Thymus (tissue), 14 donors: ENCODE measurements at places on chromosomes 12 and 14. TPM values are rescaled to one million over a fixed set of nuclear protein-coding genes. Genes with fewer than 3 reads are reported as not detected.

Gene HCFC2
- 13.8 TPM for total RNA-seq

DNA sequence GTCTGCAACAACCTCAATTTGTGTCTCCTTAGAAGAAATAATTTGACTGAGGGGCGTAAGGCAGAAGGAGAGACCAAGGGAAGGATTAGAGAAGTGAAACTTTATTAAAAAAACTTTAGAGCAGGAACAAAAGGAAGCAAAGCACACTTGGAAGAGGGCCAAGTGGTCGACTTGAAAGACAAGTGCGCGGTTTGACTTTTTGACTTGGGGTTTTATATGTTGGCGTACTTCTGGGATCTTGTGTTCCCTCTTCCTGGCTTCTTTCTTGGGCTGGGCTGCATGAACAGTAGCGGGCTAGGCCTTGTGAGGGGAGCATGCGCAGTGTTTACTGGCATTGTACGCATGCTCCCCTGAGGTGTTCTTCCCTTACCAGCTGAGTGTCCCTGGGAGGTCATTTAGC lies 369.3 kb upstream of the DCN start:
- H3K36me3 ChIP-seq = no peaks in the 10 kb centered on the region
- no peak overlapping the region for H3K4me3 ChIP-seq
- H3K27ac ChIP-seq = no peak overlapping the region
- no peaks in the 10 kb centered on the region for H3K4me1 ChIP-seq
- no peaks in the 10 kb centered on the region for H3K27me3 ChIP-seq

DNA sequence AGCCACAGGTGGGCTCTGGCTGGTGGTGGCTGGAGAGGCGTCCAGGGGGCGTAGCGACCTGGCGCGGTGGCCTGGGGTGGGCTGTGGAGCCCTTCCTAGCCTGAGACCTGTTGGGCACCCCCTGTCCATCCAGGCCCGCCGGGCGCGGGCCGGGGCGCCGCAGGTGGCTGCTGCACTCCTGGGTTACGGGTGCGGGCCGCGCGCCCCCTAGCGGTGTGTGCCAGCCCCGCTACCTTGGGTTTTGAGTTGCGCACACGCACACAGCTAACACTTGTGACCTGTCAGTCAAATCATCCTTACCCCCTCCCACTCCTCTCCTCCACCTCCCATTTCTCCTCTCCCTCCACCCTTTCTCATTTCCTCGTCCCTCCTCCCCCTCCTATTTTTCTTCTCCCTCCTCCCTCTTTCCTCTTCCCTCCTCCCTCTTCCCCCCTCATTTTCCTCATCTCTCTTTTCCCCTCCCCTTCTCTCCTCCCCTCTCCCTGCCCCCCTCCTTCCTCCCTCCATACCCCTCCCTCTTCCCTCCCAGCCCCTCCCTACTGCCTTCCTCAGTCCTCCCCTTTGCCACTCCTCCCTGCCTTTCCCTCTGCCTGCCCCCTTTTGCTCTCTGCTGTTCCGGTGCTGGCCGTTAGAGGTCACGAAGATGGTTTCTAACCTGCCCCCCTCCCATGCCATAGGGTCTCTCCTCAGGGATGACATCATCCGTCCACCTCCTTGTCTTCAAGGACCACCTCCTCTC lies 2.3 kb downstream of the MEG3 start:
- H3K4me3 ChIP-seq = no peak overlapping the region
- H3K4me1 ChIP-seq = no peaks in the 10 kb centered on the region
- no peak overlapping the region for H3K27ac ChIP-seq
- H3K36me3 ChIP-seq = no peaks in the 10 kb centered on the region
- DNase-seq = no peak

DNA sequence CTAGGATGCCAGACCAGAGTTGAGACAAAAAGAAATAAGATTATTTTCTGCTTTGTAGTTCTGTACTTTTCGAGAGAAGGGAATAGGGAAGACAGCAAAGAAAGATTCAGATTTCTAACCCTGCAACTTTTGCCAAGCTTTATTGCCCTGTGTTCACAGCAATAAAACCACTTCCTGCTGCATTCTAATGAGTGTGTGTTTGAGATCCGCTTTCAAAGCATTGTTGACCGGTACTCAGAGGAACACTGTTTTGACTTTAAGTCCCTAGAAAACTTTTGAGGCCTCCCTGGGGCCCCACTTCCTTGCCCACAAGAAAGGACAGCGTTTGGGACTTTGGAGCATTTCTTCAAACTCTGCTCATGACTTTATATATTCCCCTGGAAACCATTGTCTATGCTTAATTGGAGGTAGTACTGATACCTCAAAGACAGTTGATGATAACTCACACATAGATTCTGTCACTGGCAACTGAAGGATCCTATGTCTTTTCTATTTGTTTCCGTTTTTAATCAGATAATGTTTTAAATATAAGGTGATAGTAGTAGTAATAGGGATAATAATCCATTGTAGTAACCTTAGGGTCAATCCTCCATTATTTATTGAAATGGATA lies 1.3 kb downstream of the RNASE6 start:
- H3K4me1 ChIP-seq = peaks cover 24% of the 10 kb centered on the region
- H3K27ac ChIP-seq = peak overlapping the region; percentile 94
- H3K4me3 ChIP-seq = peak overlapping the region; percentile 24
- H3K36me3 ChIP-seq = no peaks in the 10 kb centered on the region

DNA sequence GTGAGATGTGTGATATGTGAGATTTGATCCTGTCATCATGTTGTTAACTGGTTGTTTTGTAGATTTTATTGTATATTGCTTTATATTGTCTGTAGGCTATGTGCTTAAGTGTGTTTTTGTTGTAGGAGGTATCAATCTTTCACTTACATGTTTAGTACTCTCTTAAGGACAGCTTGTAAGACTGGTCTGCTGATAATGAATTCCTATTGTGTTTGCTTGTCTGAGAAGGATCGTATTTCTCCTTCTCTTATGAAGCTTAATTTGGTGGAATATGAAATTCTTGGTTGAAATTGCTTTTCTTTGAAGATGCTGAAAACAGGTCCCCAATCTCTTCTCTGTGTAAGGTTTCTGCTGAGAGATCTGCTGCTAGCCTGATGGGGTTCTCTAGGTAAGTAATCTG lies 94.5 kb upstream of the ARHGAP5 start:
- no peaks in the 10 kb centered on the region for H3K36me3 ChIP-seq
- H3K27me3 ChIP-seq = no peaks in the 10 kb centered on the region
- H3K27ac ChIP-seq = no peak overlapping the region
- H3K4me3 ChIP-seq = no peak overlapping the region
- no peaks in the 10 kb centered on the region for H3K4me1 ChIP-seq
- no peak for DNase-seq

DNA sequence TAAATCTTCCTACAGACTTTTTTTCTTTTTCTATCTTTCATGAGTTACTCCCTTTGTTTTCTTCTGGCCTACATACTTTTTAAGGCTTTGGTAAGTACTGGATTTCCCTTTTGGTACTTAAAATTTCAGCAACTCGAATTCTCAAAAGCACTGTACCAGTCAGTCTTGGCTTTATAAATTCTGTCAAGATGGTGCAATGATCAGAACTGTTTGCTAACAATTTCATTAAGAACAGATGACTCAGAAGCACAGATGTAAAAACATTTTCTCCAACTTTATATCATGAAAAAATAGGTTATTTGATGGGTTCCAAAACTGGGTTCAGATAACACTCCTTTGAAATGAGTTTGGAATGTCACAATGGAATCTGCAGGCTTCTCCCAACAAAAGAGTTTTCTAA lies 1961.8 kb upstream of the FLRT2 start:
- H3K36me3 ChIP-seq = no peaks in the 10 kb centered on the region
- no peak overlapping the region for H3K4me3 ChIP-seq
- H3K27ac ChIP-seq = no peak overlapping the region
- no peak for DNase-seq

Gene MTA1
- 32.5 TPM for total RNA-seq

GRCh38 chr12:109840305-109841074 lies 7.3 kb upstream of the TRPV4 start:
- no peak overlapping the region for H3K4me3 ChIP-seq
- H3K4me1 ChIP-seq = no peaks in the 10 kb centered on the region
- no peak for DNase-seq
- H3K27me3 ChIP-seq = peaks cover 2% of the 10 kb centered on the region
- H3K27ac ChIP-seq = no peak overlapping the region

DNA sequence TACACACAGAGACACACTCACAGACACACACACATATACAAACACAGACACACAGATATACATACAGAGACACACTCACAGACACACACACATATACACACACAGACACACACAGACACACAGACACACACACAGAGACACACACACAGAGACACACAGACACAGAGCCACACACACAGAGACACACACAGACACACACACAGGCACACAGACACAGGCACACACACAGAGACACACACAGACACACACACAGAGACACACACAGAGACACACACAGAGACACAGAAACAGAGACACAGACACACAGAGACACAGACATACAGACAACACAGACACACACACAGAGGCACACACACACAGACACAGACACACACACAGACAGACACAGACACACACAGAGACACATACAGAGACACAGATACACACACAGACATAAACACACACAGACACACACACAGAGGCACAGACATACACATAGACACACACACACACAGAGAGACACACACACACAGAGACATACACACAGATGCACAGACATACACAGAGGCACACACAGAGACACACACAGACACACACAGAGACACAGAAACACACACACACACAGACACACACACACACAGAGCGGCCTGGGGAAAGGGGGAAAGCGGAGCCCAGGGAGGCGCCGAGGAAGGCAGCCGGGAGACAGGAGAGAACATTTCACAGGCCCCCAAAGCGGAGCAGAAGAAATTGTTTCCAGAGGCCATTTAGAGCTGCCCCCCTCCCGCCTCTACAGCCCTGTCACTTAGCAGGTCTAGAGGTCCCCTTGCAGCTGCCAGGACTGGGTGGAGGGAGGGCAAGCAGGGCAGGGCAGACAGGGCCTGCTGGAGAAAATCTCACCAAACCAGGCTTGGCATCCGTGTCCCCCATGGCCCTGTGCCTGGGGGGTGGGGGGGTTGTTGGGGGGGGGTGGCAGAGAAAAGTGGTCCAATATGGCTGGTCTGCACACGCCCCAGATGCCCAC lies 38.9 kb downstream of the SERPINA3 start:
- DNase-seq = no peak
- no peaks in the 10 kb centered on the region for H3K27me3 ChIP-seq
- H3K4me1 ChIP-seq = no peaks in the 10 kb centered on the region
- H3K27ac ChIP-seq = no peak overlapping the region
- H3K4me3 ChIP-seq = no peak overlapping the region
- no peaks in the 10 kb centered on the region for H3K36me3 ChIP-seq

- no peaks in the 10 kb centered on the region for H3K4me1 ChIP-seq
- no peaks in the 10 kb centered on the region for H3K36me3 ChIP-seq
- H3K4me3 ChIP-seq = no peak overlapping the region
- no peak for DNase-seq
- no peaks in the 10 kb centered on the region for H3K27me3 ChIP-seq
Measured at GRCh38 chr14:31842899-31843298, 234.2 kb upstream of the ARHGAP5 start.

GRCh38 chr14:63908667-63909264 lies 56.0 kb downstream of the SYNE2 start:
- no peak for DNase-seq
- H3K27ac ChIP-seq = no peak overlapping the region
- no peaks in the 10 kb centered on the region for H3K4me1 ChIP-seq
- no peak overlapping the region for H3K4me3 ChIP-seq
- no peaks in the 10 kb centered on the region for H3K27me3 ChIP-seq
- H3K36me3 ChIP-seq = no peaks in the 10 kb centered on the region

GRCh38 chr14:75566752-75567151 lies 11.7 kb upstream of the FLVCR2 start:
- no peak for DNase-seq
- no peaks in the 10 kb centered on the region for H3K27me3 ChIP-seq
- peaks cover 28% of the 10 kb centered on the region for H3K4me1 ChIP-seq
- no peaks in the 10 kb centered on the region for H3K36me3 ChIP-seq
- no peak overlapping the region for H3K4me3 ChIP-seq

GRCh38 chr12:122126713-122127597 lies 47.1 kb downstream of the IL31 start:
- peaks cover 47% of the 10 kb centered on the region for H3K36me3 ChIP-seq
- no peak overlapping the region for H3K4me3 ChIP-seq
- peaks cover 6% of the 10 kb centered on the region for H3K4me1 ChIP-seq
- H3K27ac ChIP-seq = no peak overlapping the region
- DNase-seq = no peak

GRCh38 chr12:84599539-84599938 lies 313.1 kb downstream of the SLC6A15 start:
- no peak for DNase-seq
- H3K27ac ChIP-seq = no peak overlapping the region
- no peaks in the 10 kb centered on the region for H3K27me3 ChIP-seq
- no peaks in the 10 kb centered on the region for H3K36me3 ChIP-seq
- no peak overlapping the region for H3K4me3 ChIP-seq

Gene NGB
- 0.14 TPM for total RNA-seq

GRCh38 chr12:56688846-56689109 lies 694 bp upstream of the PTGES3 start:
- H3K4me3 ChIP-seq = peak overlapping the region; percentile 88
- DNase-seq = no peak
- no peaks in the 10 kb centered on the region for H3K27me3 ChIP-seq
- no peaks in the 10 kb centered on the region for H3K36me3 ChIP-seq
- H3K27ac ChIP-seq = peak overlapping the region; percentile 98
- H3K4me1 ChIP-seq = peaks cover 15% of the 10 kb centered on the region

Gene IGFBP6
- total RNA-seq = 10.0 TPM

Gene TOMM20L
- not detected for total RNA-seq

DNA sequence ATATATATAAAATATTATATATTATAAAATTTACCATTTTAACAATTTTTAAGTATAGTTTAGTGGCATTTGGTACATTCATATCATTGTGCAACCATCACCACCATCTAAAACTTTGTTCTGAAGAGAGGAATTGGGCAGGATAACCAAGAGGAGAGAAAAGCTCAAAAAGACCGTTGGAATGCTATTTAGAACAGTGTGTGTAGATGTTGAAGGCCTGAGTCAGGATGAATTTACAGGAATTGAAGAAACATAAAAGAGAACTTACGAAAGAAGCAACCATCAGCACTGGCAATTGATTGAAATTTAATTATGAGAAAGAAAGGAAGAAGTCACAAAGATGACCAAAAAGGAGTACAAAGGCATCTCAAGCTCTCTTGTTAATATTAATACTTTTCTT lies 196.9 kb upstream of the PWP1 start:
- H3K27me3 ChIP-seq = no peaks in the 10 kb centered on the region
- DNase-seq = no peak
- H3K36me3 ChIP-seq = no peaks in the 10 kb centered on the region
- H3K4me1 ChIP-seq = peaks cover 16% of the 10 kb centered on the region
- no peak overlapping the region for H3K4me3 ChIP-seq
- H3K27ac ChIP-seq = no peak overlapping the region

- no peak for DNase-seq
- no peaks in the 10 kb centered on the region for H3K36me3 ChIP-seq
- H3K4me1 ChIP-seq = no peaks in the 10 kb centered on the region
- no peaks in the 10 kb centered on the region for H3K27me3 ChIP-seq
- H3K4me3 ChIP-seq = no peak overlapping the region
Measured at GRCh38 chr12:23253191-23253590, 628.2 kb downstream of the ETNK1 start.
